ENCODE measurements at places on chromosomes 12 and 14.

- DNase-seq, result no peak
Measured at GRCh38 chr14:32596390-32596789, 267.3 kb downstream of the AKAP6 start.

DNA sequence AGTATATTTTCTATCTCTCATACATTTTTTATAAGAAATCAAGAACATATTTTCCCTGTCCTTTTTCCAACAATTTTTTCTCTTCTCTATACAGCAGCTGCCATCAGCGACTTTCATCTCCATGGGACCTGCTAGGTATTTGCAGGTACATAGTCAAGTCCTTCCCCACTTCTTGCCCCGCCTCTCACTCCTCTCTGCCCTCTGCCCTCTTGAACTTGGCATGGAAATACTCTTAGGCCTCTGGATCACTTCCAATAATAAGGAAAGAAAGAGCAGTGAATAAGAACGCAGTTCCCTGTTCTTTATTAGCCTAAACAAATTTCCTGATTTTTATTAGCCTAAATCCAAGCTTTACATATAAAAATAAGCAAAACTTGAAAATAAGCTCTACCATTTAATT, 353.1 kb downstream of the SEC23A start:
- no peak for DNase-seq

DNA sequence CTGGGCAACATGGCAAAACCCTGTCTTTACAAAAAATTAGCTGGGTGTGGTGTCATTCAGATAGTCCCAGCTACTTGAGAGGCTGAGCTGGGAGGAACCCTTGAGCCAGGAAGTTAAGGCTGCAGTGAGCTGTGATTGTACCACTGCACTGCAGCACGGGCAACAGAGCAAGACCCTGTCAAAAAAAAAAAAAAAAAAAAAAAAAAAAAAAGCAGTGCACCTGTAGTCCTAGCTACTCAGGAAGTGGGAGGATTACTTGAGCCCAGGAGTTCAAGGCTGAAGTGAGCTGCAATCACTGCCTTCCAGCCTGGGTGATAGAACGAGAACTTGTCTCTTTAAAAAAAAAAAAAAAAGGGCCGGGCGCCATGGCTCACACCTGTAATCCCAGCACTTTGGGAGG, 5.6 kb downstream of the REM2 start:
- no peak for DNase-seq

- no peak for DNase-seq
Measured at GRCh38 chr12:130956456-130957303, 3.0 kb downstream of the ADGRD1 start.

DNA sequence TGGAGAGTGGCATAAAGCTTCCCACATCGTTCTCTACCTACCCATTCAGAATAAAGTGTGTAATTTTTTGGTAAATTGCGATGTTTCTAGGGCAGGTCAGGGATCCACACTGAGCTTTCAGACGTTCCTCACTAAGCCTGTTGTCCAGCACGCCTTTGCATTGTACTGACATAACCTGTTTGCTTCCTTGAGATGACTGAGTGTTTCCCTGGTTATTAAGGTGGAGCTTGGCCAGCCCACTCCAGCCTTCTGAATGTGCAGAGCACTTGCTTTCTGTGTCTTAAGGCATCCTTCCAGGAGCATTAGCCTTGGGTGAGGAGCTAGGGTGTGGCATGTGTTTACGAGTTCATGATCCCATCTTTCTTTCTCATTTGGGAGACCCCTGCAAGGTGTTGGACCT, 96.4 kb downstream of the TMEM260 start:
- no peak for DNase-seq

DNA sequence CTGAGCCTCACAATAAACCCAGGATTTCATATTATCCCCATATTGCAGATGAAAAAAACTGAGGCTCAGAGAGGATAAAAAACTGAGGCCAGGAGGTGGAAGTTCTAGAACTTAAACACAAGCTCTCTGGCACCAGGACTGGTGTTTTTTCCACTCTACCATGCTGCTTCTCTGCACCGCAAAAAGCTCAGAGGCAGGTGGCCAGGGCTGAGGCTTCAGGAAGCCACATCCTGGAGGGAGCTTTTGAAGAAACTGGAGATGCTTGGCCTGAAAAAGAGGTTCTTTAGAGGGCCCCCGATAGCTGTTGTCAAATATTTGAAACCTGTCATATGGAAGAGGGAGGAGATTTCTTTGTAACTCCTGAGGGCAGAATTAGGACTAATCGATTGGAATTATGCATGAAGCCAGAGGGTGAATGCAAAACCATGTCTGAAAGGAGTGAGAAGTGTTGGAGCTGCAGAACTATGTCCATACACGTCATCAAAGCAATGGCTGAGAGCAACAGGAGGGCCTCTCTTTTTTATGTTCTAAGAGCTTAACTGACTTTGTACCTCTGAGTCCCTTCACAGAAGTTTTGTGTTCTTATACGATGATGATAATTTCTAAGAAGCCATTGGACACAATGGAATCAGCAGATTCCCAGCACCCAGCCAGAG, 448.6 kb downstream of the FUT8 start:
- no peak for DNase-seq

- DNase-seq, result no peak
Measured at GRCh38 chr14:61477712-61478462, 156.5 kb downstream of the PRKCH start.

DNA sequence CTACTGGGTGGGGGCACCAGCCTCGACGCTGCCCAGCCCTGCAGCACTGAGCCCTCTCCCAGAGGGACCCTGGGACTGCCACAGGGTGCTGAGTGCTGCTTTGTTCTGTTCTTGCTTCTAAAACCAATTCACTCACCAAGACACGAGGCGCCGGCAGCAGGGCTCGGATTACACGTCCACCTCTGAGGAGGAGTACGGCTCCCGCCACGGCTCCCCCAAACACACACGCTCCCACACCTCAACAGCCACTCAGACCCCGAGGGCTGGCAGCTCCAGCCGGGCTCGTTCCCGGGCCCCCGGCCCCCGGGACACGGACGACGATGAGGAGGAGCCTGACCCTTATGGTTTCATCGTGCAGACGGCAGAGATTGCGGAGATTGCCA, 24.3 kb downstream of the CEP170B start:
- DNase-seq, result no peak

DNA sequence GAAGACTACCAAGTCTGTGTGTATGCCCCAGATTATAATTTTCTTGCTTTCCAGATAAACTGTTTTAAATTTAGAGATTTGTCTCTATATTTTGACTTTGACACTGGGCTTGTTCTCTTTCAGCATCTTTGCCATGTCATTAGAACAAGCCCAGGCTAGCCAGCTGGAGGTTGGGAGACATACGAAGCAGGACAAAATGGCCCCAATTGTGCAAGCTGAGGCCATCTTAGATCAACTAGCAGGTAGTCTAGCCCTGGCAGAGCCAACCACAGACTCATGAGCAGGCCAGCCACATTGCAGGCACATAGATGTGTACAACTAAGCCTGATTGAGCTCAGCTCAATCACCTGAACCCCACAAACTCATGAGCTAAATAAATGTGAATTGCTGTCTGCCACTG, 321.4 kb downstream of the ATP23 start:
- DNase-seq, result no peak

DNA sequence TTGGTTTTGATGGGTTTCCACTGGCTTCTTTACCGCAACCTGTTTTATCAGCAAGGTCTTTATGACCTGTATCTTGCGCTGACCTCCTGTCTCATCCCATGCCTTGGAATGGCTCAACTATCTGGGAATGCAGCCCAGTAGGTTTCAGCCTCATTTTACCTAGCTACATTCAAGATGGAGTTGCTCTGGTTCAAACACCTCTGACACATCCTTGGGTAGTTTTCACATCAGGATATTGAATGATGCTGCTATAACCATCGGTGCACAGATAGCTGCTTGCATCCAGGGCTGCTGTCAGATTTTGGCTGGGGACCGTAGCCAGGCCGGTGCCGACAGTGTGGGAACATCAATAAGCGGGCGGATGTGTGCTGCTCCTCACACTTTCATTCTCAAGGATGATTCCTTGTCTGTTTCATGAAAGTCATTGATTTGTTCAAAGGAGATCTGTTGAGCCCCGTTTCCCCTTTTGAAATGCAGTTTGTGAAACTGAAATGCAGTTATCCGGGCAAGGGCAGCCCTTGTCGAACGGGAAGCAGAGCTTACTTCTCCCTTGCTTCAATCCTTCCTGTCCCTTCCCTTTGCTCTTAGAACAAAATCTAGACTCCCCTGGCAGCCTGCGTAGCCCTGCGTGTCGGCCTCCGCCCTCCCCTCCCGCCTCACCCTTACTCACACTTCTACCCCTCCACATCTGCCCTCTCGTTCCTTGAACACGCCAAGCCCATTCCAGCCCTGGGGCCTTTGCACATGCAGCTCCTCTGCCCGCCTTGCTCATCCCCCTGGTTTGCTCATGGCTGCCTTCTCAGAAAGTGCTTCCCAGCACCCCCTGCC, 49.2 kb upstream of the NCOR2 start:
- DNase-seq, result no peak

GRCh38 chr12:67892259-67893021, 96.8 kb upstream of the IFNG-AS1 start:
- DNase-seq, result no peak

DNA sequence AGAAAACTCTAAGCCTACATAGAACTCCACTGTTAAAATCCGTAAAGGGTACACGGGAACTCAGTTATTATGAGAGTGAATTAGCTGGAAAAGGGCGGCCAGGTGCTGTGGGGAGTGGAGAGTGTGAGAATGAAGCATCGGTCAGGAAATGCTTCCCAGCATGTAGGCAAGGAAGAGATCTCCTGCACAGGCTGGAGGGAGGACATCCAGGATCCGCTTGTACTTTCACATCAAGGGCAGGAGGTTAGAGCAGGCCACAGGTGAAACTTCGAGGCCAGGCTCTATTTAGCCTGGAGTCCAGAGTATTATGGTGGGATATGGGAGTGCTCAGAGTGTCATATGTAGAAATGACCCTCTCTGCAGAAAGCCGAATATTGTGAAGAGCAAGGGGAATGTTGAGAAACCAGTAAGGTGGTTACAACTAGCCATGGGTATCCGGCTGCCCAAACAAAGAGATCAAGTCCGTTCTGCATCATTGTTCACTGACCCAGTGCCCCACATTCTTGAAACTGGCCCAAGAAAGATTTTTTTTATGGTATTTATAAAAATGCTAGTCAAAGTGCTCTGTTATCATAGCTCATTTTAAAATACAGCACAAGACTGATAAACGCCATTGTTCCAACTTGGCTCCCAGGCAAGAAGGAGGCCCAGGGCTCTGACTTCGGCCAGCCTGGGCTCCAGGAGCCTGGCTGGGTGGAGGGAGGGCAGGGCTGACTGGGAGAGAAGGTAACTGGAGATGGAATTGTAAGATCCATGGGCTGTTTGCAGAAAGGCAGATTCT, 79.4 kb upstream of the HIF1A start:
- DNase-seq, result no peak

- DNase-seq, result no peak
Measured at GRCh38 chr12:51183816-51184215, 10.9 kb upstream of the TFCP2 start.

DNA sequence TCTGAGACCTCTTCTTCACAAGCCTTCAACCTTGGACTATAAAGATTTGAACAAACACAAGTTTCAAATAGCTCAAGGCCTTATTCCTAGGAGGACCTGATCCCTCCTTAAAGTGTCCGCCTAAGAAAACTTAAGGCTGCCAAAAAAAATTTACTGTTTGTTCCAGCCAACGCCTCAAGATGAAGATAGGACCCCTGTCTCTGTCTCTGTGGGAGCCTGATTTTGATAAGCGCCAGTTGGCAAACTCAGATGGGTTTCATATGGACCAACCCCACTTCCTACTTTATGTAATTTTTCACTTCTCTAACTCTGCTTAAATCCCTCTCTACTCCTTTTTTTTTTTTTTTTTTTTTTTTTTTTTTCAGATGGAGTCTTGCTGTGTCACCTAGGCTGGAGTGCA, 11.0 kb downstream of the FKBP3 start:
- no peak for DNase-seq

- DNase-seq, result no peak
Measured at GRCh38 chr12:58896278-58896677, 24.0 kb downstream of the LRIG3 start.

GRCh38 chr14:34354556-34354955, 107.5 kb downstream of the SPTSSA start:
- no peak for DNase-seq

GRCh38 chr12:51846271-51846691, 2.2 kb downstream of the FIGNL2 start:
- DNase-seq, result no peak

GRCh38 chr12:2642896-2643425, 151.8 kb upstream of the FKBP4 start:
- DNase-seq, result no peak

Data from stimulated activated CD8-positive, alpha-beta memory T cell treated with anti-CD3 and anti-CD28 coated beads, Interleukin-2, amount 100 ng/mL, for 1 hour (primary cell).